ENCODE measurements at places on chromosomes 2 and 18.

- DNase-seq: no peak
Observed at GRCh38 chr2:40096360-40096759, 317.3 kb upstream of the THUMPD2 start.

DNA sequence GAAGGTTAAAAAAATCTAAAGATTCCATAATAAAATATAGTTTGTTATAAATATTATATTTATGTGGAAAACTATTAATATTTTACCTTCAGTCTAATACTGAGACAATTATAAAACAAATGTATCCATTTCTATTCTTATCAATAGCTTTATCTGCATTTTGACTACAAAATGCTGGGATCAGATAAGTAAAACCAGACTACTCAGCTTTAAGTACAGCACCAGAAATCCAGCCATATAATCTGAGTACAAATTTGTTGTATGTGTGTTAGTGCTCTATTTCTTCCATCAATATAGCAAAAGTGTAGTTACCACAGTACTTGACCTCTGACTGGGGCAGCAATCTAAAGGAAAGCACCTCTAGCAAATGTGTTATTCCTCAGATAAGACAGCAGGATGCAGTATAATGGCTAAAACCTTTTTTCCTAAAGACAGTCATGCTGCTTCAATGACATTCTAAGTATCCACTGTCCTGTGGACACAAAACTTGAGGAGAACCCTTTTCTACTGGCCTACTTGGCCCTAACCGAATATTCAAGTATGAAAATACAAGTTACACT lies 68.1 kb downstream of the OLA1 start:
- DNase-seq: no peak

- DNase-seq: no peak
Observed at GRCh38 chr2:794554-795241, 117.5 kb upstream of the TMEM18 start.

DNA sequence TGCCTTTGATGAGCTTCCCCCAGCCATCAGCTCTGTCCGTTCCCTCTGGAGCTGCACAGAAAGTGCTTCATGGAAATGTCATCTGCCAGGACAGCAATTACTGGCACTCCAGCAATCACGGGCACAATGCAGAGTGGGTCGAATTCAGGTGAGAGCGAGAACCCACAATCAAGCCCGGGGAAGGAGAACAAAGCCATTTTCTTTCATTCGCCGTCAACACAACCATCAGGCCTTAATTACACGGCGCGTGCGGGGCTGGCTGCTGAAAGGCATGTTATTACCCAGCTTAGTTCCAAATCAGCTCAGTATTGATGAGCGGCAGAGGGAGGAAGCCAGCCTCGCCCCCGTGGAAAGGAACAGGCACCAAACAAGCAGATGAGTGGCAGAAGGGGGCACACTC lies 143.9 kb downstream of the MYT1L start:
- no peak for DNase-seq

DNA sequence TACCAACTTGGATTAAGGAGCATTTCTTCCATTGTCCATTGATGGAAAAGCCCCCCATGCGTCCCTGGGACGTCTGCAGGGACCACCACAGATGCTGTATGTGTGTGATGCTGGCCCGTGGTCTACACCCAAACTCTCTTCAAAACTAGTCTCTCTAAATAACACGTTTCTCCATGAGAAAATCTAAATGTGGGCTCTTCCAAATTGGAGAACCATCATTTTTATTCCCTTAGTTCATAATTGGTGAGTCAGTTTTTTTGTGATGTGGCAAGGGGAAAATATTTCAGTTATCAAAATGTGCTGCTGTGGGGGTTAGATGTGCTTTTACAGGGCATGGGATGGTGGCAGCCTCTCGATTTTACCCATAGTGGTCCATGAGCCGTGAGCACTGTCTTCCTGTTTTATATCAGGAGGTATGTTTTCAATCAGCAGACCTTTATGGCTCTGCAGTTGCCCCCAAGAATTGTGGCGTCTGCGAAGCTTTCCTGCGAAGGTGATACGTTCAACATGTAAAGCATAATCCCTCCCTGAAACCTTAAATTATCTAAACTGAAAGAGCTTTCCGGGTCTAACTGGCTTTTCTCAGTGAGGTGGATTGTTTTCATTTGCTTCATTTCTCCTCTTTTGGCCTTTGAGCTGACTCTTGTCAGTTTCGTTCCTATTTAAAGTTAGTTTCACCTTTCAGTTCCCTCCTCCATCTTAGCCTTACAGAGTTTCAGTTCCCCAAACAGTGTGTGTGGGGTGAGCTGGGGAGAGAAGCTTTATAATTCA lies 78.4 kb downstream of the SETBP1 start:
- peak; percentile 61 for DNase-seq

GRCh38 chr2:100781523-100782379 lies 38.2 kb upstream of the NPAS2 start:
- no peak for DNase-seq

DNA sequence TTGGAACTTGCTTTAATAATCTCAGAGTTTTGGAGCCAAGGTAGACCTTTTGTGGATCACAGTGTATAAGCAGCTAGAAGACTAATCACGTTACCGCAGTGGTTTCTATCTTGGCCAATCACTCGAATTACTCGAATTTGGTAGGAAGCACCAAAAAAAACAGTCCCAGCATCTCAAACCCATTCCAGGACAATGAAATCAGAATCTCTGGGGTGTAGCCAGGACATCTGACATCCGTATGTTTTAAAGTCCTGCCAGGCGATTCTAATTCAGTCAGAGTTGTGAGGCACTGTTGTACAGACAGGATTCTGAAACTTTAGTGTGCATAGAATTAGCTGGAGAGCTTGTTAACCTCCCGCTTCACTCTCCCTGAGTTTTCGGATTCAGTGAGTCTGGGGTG lies 30.8 kb downstream of the GRHL1 start:
- DNase-seq: no peak

DNA sequence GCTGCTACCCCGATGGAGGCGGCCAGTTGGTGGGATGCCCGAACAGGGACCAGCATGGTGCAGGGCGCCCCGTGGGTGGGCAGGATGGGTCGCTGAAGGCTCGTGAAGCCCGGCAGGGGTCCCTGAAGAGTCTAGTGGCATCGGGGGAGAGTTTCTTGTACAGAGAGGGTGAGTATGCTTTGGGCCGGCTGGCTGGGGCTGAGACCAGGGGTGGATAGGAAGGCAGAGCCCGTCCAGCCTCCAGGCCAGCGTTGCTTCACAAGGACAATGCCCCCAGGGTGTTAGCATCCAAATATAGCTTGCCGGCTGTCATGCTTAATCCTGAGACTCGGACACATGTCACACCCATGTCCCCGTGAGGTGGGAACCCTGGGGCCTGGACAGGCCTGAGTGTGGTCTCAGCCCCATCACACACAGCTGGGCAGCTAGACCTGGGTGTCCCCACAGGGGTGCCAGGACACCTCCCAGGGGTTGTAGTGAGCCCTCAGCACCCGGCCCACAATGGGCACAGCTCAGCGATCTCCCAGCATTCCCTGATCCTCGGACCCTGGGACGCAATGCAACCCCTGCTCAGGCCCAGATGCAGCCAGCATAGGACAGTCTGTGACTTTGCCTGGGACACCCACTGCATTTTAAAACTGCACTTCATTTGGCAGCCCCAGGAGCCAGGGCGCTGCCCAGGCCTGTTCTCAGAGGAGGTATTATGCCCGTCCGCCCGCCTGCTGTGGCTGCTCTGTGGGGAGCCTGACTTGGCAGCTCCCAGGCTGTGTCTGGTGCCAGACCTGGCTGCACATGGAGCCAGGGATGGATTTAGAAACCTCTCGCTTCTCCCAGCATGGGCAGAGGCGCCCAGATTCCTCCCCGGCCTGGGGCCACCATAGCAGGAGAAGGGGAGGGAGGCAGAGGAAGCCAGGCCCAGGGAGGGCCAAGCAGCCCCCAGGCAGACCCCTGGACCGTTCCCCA lies 36.4 kb downstream of the RAMP1 start:
- no peak for DNase-seq

DNA sequence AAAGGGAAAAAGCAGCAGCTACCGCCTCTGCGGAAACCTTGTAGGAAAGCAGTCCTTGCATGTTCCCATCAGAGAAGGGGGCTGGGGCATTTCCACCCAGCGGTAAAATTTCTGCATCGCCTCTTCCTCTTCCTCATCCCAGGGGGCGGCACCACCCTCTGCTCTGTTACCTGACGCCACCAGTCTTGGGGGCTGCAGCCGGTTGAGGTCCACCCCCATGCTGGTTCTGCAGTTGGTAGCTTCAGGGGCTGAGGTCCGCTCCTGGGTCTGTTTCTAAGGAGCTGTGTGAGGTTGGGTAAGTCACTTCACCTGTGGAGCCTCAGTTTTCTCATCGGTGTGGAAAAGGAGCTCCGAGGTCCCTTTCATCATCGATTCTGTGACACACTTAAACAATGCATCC lies 14.2 kb upstream of the AGAP1 start:
- DNase-seq: no peak

- DNase-seq: no peak
Observed at GRCh38 chr2:63881205-63881604, 39.5 kb downstream of the UGP2 start.

DNA sequence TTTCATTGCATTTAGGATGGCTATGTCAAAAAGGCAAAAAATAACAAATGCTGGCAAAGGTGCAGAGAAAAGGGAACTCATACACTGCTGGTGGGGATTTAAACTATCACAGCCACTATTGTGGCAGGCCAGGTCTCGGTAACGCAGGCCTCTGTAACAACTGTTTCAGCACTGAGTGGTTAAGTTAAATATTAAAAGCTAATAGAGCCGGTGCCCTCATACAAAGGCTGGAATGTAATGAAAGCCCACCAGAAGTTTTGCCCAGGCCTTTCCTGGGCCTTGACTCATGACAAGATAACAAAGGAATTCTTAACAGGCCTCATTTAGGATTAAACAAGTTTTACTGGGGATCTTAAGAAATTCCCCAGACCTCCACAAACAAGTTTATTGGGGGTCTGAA lies 10.7 kb downstream of the MERTK start:
- no peak for DNase-seq
